ENCODE measurements at places on chromosomes 3 and 15.

GRCh38 chr3:67334588-67334987 lies 319.8 kb downstream of the SUCLG2 start:
- DNase-seq, result no peak

- no peak for DNase-seq
These were observed 41.8 kb upstream of the CHRNB4 start for GRCh38 chr15:78682693-78683410.

DNA sequence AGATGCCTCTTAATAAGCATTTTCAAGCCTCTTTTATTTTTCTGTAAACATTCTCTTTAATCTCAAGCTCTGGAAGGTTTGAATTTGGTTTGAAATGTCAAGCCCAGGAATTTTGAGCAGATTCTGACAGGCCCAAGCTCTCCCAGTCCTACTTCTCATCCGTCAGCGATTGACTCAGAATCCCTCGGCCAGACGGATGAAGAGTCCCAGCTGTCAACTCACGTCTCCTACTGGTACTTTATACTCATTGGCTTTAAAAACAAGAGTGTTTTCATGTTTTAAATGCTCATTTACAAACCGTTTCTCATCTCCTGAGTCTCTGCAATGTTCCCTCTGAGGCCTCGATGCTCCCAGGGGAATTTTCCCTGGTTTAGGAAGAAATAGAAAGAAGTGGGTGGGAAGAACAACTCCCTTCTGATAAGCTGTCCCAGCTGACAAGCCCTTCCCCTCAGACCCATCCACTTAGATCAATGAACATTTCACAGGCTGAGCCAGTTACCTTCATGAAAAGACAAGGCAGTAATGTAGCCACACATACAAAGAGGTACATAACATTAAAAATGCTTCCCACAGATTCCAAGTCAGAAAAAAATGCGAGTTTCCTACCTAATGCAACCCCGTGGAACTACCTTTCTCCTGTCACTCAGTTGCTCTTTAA lies 478.2 kb upstream of the DPH6 start:
- no peak for DNase-seq

- no peak for DNase-seq
These were observed 46.8 kb downstream of the CHDH start for GRCh38 chr3:53799338-53799865.

DNA sequence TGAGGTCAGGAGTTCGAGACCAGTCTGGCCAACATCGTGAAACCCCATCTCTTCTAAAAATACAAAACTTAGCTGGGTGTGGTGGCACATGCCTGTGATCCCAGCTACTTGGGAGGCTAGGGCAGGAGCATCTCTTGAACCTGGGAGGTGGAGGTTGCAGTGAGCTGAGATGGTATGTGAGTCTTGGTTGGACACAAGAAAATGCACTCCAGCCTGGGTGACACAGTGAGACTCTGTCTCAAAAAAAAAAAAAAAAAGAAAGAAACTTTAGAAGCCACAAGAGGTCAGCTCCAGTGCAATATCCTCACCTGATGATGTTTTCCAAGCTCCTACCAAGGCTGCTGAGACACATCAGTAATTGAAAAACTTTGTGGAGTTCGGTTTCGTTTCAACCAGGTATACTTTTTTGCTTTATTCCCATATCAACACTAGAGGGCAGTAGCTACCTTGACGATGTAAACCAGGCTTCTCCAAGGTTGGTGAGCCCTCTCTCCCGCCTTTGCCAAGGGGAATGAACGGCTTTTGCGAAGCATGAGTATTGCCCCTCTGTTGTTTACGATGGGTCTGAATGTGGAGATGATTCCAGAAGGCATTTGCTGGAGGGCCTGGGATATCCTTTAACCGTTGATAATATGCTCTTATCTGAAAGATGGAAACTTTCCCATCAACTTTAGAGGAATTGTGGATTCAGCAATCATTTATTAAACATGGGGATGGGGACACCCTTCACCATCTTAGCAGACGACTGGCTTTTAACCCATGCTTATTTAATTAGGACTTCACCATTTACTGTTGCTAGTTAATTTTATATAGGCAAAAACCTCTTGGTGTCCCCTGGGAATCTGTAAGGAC lies 202.8 kb downstream of the SV2B start:
- no peak for DNase-seq

DNA sequence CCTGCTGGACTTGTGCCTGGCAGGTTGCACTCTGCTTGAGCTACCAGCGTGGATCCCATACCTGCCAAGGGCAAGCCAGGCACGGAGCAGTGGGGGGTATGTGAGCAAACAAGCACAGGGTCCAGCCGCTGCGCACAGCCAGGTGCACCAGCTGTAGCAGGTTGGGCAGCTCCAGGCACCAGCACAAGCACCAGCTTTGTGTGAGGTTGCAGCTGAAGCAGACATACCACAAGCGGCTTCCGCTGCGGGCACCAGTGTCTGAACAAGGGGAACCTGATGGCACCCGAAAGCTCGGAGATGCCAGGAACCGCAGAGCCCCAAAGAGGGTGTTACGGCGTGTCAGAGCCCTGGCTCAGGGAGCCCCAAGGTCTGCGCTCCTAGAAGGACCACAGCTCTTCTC lies 472.7 kb upstream of the ARL6 start:
- DNase-seq, result no peak

GRCh38 chr3:29764603-29765254 lies 483.9 kb downstream of the RBMS3 start:
- DNase-seq, result no peak

- DNase-seq, result no peak
These were observed 321.5 kb upstream of the ICE2 start for GRCh38 chr15:60800299-60801072.

DNA sequence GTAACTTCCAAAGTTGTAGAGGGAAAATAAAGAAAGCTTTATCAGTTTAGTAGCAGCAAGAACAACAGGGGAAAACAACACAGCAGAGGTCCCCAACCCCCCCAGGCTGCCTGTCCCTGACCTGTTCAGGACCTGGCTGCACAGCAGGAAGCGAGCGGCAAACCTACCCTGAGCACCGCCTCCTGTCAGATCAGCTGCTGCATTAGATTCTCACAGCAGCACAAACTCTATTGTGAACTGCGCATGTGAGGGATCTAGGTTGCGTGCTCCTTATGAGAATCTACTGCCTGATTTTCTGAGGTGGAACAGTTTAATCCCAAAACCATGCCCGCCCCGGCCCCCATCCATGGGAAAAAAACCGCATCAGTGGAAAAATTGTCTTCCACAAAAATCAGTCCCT lies 40.3 kb downstream of the USP50 start:
- DNase-seq, result no peak

- no peak for DNase-seq
These were observed 14.2 kb downstream of the HAPLN3 start for GRCh38 chr15:88880944-88881740.

GRCh38 chr3:104519468-104520227 lies 847.1 kb upstream of the ALCAM start:
- no peak for DNase-seq

DNA sequence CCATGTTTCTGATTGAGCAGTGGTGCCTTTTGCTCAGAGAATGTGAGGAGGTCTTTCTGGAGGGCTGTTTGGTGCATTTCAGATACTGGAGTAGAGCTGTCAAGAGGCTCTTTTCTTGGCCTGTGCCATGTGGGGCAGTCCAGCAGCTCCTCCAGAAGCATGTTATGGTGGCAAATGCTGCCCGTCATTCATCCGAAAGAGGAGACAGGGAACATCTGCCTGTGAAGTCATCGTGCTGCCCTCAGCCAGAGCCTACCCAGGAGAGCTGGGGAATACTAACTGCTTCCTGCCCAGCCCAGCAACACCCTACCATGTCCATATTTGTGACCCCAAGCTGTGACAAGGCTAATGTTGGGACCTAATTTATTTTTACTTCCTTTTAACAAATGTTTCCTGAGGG lies 82.2 kb upstream of the SLC6A6 start:
- no peak for DNase-seq

GRCh38 chr3:172082269-172082668 lies 42.9 kb downstream of the FNDC3B start:
- no peak for DNase-seq

DNA sequence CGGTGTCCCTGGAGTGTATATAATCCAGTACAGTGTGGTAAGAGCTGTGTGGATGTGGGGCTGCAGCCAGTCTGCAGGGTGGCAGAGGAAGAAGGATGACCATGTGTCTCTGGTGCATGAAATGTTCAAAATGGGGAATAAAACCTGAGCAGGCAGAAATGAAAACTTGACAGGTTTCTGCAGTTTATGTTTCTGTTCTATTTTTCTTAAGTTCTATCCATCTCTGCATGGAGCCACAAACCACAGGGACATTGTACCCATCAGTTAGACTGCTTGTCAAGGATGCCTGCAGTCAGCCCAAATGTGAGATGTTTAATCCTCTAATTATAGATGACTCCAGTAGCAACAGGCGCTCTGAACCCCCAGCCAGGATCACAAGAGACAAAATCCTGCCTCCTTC lies 216.7 kb downstream of the IL20RB start:
- no peak for DNase-seq

- no peak for DNase-seq
These were observed 78.5 kb upstream of the BCL6 start for GRCh38 chr3:187823746-187824145.

DNA sequence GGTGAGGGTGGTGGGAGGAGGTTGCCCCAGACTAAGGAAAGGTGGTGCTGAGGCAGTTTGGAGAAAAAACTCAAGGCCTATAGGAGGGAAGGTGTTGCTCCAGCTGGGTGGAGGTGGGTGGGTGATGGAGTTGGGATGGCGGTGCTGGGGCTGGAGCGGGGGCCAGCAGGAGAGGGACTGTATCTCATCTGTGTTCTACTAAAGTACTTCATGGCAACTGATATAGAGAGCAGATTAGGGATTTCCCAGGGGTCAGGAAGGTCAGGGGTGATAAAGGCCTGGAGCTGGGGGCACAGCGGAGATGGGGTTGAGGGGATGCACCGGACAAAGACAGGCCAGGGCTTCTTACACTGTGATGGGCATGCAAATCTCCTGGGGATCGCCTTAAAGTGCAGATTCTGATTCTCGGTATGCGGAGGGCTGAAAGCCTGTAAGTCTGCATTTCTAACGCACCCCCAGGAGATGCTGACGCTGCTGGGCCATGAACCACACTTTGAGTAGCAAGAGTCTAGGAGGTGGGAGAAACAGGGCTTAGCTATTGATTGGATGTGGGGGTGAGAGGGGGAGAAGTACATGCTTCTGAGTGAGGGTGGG lies 4.2 kb downstream of the KLHL40 start:
- no peak for DNase-seq

GRCh38 chr15:47411733-47412132 lies 305.6 kb upstream of the SEMA6D start:
- DNase-seq, result no peak

- no peak for DNase-seq
These were observed 217.3 kb downstream of the SUCLG2 start for GRCh38 chr3:67437090-67437489.

DNA sequence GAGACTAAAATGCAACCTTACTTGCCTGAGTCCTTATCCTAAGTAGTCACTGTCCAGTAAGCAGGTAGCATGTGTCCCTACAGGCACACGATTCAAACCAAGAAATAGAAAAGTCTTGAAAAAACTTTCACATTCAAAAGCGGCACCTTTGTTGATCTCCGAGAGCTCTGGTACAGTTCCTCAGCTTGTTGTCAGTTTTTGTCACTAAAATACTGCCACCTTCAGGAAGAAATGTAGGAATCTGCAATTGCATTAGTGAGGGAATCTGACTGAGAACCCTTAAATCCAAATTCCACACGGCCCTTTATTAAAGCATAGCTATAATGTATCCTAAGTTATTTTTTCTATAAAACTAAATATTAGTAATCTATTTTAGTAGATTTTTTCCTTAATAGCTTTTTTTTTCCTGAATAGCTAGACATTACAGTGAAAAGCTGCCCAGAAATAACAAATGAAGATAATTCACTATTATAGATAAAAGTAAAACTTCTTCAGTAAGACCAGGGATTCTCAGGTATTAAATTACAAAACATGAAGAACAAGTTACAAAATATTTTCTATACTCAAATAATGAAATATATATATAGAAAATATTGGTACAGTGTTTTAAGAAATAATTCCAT lies 44.0 kb downstream of the CCDC54 start:
- no peak for DNase-seq

GRCh38 chr15:33654860-33655259 lies 313.4 kb upstream of the CHRM5 start:
- no peak for DNase-seq

GRCh38 chr3:125001557-125002413 lies 54.0 kb downstream of the HEG1 start:
- no peak for DNase-seq

DNA sequence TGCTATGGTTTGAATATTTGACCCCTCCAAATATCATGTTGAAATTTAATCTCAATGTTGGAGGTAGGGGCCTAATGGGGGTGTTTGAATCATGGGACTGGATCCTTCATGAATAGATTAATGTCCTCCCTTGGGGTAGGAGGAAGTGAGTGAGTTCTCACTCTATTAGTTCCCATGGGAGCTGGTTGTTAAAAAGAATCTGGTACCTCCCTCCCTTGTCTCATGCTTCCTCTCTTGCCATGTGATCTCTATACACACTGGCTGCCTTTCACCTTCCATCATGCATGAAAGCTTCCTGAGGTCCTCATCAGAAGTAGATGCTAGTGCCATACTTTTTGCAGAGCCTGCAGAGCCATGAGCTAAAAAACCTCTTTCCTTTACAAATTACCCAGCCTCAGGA lies 177.7 kb upstream of the MCTP2 start:
- no peak for DNase-seq

- DNase-seq, result no peak
These were observed 150.0 kb downstream of the CLSTN2 start for GRCh38 chr3:140085001-140085400.

DNA sequence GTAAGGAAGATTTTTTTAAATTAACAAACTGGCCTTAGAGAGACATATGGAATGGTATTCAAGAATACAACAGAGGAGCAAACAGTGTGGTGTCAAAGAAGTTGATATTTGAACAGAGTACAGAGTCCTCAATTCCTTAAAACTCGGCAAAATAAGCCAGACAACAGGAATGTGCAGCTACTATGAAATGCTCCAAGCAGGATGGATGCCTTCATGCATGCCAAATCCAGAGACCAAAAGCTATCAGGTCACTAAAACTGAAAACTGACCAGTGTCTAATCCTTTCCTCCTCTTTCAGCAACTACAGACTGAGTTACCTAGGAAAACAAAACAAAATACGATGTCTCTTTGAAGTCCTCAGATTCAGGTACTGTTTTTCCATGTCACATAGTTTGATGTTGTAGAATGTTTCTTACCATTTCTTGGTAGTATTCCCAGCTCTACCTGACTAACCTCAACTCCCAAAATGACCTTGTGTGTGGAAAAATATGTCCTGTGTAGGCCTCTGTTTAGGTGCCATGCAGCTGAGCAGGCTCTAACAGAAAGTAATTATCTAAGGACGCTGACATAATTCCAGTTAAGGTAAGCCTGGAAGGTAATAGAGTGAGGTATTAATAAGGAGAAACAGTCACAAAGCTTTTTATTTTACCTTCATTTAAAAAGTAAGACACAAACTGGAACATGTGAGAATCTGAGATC lies 46.9 kb downstream of the TBL1XR1 start:
- no peak for DNase-seq

- no peak for DNase-seq
These were observed 739.2 kb downstream of the VGLL3 start for GRCh38 chr3:86251781-86252180.

DNA sequence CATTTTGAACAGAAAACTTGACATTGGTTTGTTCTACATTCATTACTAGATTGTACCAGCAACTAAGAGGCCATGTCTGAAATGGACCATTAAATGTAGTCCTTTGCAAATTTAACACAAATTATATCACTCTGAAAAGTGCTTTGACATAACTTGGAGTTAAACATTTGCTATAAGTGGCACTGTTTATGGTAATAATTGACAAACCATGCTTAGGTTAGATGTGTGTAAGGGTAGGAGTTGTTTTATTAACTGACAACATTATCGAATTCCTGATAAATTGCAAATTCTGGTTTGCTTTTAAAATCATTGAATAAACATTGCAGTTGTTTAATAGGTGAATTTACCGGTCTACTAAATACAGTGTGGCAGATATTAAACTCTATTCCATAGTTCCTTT lies 6.1 kb upstream of the TMEM207 start:
- no peak for DNase-seq

Data from T-helper 17 cell (primary cell).